ENCODE measurements at places on chromosomes 5 and 9.

- DNase-seq = no peak
Observed at GRCh38 chr5:38601863-38602298, 45.4 kb upstream of the LIFR start.

- no peak for DNase-seq
Observed at GRCh38 chr5:170219615-170220014, 13.2 kb upstream of the C5orf58 start.

GRCh38 chr5:108858959-108859358, 111.3 kb downstream of the FER start:
- no peak for DNase-seq

- DNase-seq = no peak
Observed at GRCh38 chr5:180689071-180689694, 39.8 kb upstream of the FLT4 start.

DNA sequence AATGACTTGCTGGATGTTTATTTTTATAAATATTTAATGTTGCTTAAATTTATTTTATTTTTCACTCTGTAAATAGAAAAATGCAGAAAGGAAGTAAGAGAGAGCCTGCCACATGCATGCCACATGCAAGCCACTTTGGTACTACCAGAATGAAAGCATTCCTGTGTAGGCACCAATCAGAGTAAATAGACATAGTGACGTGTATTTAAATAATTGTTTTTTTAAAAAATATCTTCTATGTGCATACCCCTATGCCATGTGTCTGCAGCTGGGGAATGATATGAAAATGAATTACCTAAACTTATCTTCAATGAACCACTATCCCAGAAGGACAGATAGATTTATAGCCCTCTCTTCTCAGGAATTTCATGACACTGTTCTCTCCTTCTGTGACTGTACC, 651.5 kb upstream of the RIOK2 start:
- DNase-seq = no peak

- DNase-seq = no peak
Observed at GRCh38 chr9:121207371-121207940, 5.8 kb upstream of the RAB14 start.
